Astrocyte of the cerebellum (primary cell): ENCODE measurements at places on chromosomes 5 and 9.

DNA sequence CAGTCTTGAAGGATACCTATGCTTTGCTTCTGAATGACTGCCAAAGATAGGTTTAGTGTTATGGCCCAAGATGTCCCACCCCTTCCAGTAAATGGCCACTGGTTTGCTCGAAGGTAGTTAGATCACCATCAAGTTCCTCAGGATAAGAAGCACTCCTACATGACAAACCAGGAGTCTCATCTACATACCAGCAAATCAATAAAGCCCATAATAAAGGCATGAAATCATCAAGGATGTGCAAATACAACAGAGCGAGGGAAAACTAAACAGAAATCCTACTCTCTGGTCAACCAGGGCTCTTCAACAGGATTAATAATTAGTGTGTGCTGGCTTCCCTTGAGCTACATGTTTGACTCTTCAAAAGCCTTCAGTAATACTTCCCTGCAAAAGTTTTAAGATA, 141.0 kb downstream of the LHFPL2 start:
- DNase-seq = no peak

- no peak for DNase-seq
These were observed 67.5 kb downstream of the CWC27 start for GRCh38 chr5:64836190-64836755.

DNA sequence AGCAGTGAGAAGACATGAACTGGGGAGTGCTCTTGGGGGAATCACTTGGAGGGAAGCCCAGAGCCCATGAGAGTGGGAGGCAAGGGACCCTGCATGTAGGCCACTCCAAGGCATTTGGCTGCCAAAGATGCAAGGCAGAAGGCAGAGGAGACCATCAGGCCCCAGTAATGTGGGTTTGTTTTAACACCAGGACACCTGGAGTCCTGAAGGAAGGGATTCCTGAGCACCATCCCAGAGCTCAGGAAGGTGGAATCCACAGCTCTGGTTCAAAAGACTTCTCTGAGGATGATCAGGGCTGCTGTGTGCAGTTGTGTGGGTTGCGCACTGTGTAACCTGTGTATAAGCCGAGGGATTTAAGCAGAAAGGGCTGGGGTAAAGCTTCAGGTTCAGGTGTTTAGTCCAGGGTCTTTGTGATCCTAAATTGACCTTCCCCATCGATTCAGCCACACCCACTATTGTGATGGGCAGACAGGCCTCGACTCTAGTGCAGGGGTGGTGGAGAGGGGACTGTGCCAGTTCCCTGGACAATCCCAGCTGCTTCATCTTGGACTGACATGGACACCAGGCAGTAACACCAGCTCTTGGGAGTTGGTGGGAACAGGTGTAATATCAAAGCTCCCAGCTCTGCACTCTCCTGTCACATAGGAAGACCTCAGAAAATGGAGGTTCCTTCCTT, 11.0 kb downstream of the B4GALT7 start:
- no peak for DNase-seq

DNA sequence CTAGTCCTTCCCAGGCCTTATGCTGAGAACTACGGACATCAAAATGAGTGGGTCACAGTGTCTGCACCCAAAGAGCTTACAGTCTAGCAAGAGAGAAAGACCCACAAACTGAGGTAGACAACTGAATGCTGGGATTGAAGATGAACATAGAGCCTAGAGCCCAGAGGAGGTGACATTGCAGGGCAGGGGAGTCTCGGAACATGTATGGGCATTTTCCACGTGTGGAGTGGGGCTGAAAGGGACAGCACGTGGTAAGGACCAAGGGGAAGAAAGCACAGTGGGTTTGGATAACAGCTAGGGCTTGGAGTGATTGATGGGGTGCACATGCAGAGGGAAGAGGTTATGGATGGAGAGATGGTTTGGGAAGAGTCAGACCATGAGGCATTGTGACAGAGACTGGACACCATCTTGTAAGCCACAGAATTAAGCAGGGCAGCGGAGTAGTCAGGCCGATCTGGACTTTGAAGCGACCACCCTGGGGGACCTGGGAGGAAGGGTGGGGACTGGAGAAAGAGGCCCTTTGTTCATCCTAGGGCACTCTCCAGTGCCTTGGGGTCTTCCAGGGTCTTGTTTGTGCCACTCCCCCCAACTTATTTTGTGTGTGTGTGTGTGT, 47.5 kb upstream of the SH3PXD2B start:
- DNase-seq = no peak

DNA sequence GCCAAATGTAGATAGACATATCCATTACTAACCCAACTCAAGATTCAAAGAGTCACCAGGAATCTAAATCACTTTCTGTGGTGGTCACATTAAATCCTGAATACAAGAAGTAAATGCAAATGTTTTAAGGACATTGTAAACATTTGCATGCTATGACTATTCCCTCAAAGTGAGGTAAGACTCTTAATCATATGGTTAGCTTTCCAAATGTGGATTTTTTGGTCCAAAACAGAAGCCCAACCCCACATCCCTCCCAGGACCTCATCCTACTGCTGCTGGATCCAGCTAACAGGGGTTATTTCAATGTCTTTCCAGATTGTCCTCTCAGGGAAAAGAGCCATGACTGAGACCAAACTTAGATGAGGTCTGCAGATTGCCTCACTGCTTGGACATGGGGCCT, 228.1 kb upstream of the PANK3 start:
- no peak for DNase-seq

GRCh38 chr5:145858959-145859358, 13.9 kb downstream of the GRXCR2 start:
- no peak for DNase-seq

GRCh38 chr5:138685193-138685745, 68.0 kb upstream of the CTNNA1 start:
- no peak for DNase-seq

DNA sequence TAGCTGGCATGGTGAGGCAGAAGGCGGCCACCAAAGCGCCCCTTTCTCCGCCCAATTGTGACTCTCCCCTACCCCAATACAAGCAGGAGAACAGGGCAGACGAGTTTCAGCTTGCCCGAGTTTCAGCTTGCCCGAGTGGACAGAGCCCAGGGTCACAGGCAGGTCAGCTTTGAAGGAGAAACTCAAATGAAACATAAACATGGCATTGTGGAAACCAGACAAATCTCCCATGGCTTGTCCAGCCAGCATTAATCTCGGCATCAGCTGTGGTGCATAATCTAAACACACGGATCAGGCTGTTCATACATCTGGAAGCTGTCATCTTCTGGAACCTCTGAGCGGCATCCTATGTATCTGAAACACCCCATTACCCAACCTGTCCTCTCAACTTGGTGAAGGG, 16.9 kb downstream of the PTCH1 start:
- no peak for DNase-seq

DNA sequence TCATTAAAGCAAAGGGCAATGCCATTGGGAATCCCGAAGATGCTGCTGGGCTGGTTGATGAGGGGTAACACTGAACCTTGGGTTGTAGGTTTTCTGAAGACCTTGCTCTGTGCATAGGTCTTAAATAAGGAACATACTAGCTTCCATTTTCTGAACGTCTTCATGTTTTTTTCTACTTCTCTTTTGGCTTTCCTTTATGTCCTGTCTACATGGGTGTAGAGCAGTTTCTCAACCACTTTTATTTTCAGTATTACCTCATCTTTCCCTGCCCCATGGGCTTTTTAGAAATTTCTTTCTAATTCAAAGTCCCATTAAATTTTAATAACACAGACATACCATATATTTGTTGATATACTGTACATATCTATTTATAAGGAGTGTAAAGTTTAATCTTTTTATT, at the start of gene IFNA14:
Gene IFNA14, minus strand, starts transcription at position 95 of the 400 bp plus-strand sequence. Its CDS starts 70 bp downstream, at position 25.
- no peak for DNase-seq

GRCh38 chr9:131702911-131703310, 37.0 kb downstream of the RAPGEF1 start:
- DNase-seq = no peak

- no peak for DNase-seq
These were observed 678.5 kb upstream of the NUDT12 start for GRCh38 chr5:104241046-104241445.

GRCh38 chr9:112858625-112859147, 32.0 kb downstream of the SLC46A2 start:
- no peak for DNase-seq

GRCh38 chr9:81473708-81474107, 215.6 kb downstream of the TLE1 start:
- DNase-seq = no peak

DNA sequence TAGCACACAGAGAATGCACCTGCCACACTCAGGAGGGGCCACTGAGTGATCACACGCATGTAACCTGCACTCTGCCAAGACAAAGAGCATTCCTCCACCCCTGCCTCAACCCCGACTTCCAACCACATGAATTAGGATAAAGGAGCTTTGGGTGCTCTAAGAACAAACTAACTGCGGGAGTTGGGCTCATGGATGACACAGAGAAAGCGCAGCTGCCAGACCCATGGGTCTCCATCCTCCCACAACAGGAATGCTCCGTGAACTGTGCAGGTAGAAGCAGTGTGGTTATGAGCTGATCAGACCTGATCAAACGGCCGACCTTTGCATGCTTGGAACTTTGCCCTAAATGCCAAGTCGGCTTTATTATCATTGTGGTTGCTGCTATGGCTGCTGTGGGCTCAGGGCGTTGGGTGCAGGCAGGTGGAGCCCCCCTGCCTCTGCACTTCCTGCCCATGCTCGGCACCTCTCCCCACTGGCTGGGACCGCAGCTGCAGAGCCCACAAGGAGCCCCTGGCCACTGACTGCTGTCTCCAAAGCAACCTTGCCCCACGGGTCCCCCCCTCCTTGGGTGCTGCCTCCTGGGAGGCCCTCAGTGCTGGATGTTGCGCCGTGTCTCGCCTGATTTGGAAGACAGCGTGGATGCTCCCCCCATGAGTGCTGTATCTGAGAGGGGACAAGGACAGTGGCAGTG, 2.6 kb upstream of the SLC6A3 start:
- DNase-seq = no peak
